Immature natural killer cell (primary cell): ENCODE measurements at places on chromosomes 16 and 17. TPM values are rescaled to one million over a fixed set of nuclear protein-coding genes. Genes with fewer than 3 reads are reported as not detected.

C16orf95 gene
- polyA plus RNA-seq = 4.4 TPM

DNA sequence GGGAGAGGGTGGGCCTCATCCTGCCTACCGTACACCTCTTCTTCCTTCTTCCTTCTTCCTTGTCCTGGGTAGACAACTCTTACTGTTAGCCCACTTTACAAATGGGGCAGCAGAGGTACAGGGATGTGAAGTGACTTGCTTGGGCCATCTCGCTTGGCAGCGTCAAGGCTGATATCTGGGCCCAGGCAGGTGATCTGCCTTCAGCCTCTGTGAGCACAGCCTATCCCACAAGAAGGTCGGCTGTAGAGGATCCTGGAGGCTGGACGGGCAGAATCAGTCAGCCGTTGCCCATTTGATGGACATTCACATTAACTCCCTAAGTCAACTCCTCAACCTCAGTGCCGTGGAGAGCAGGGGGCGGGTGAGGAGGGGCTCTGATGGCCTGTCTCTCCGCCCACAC is 317.3 kb downstream of the CPPED1 start:
- no peak for DNase-seq

HYDIN gene
- polyA plus RNA-seq = 0.26 TPM

PERCC1 gene
- polyA plus RNA-seq = not detected

GRCh38 chr17:78923660-78924453 is 1.3 kb downstream of the TIMP2 start:
- peak; percentile 21 for DNase-seq

RAB34 gene
- polyA plus RNA-seq = 6.1 TPM

DNA sequence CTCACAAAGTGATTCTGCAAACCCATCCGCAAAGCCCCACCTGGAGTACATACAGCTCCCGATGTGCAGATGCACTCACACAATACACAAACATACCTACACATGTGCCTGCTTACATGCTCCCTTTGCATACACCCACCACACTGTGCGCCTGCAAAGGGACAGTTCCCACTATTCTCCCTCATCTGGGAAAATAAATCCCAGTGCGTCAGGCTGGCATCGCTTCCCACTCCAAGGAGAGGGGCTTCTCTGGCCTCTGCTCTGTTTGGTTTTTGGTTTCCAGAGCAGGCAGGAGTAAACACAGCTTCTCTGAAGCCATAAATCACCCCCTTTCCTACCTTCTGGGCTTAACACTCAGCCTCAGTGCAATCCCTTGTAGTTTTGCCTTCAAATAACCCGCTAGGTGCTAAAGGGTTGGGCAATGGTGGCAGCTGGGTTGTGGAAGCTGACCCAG is 14.7 kb downstream of the HOXB4 start:
- no peak for DNase-seq

CMTM2 gene
- polyA plus RNA-seq = not detected

DNA sequence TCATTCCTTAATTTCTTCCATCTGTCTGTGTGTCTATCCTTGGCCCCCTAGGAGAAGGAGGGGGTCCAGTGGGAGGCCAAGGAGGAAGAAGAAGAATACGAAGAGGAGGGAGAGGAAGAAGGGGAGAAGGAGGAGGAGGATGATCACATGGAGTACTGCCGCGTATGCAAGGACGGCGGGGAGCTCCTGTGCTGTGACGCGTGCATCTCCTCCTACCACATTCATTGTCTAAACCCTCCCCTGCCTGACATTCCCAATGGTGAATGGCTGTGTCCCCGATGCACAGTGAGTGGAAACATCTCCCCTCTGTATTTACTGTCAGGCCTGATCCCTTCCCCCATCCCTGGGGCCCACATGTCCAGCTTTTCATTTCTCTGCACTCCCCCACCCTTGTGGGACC is 6.3 kb downstream of the CHD3 start:
- DNase-seq = no peak

- DNase-seq = no peak
Measured at GRCh38 chr16:80029381-80029630, 428.8 kb upstream of the MAF start.

- no peak for DNase-seq
Measured at GRCh38 chr17:69547947-69548346, 133.4 kb downstream of the MAP2K6 start.

MYL4 gene
- not detected for polyA plus RNA-seq

SMIM36 gene
- not detected for polyA plus RNA-seq

DNA sequence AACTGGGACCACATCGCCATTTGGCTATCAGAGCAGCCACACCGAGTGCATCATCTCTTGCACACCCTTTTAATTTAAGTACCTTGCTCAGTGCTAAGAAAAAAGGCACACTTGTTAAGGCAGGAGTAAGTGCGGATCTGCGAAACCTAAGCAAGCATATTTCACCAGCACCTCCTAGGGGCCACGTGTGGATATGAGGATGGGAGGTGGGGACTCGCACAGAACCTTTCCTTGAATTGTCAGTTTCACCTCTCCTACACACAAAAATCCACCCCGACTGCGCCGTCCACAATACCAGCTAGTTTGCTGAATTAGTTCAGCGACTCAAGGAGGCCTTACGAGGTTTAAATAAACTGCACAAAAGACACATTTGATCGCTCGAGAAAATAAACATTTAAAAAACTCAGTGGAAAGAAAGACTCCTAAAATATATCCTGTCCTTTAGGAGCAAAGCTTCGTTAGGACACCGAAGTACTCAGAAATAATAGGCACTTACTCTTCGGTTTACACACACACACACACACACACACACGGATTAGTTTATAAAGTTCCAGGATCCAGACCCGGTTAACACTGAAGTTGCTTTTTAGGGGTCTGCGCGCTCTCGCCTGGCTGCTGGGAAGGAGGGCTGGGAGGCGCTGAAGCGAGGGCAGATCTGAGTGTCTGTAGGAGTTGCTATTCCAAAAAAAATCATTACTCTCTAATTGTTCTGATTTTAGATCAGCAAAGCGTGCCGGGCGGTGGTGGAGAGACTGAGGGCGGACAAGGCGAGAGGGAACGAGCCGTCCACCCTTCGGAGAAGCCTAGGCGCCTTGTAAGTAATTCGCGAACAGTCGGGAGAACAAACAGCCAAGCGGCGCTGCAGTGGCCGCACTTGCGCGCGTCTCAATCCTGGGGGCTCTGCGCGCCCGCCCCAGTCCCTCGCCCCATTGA is 1.0 kb upstream of the KCNJ2 start:
- DNase-seq = no peak

DNA sequence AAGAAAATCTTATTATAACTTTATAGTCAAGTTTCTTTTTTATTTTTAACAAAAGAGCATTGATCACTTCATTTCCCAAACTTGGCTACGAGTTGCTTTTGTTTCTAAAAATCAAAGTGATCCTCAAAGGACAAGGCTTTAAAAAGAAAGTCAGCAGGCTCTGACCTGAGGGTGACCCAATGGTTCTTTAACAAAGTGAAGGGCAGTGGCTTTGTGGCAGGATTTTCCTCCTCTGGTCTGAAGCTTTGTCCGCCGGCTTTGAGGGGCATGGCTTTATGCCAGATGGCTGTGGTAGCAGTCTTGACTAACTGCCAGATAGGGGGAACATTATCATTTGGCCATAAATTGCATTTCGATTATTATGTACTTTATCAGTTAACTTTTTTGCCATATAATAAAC is 28.5 kb downstream of the IQCK start:
- DNase-seq = no peak

CACNG3 gene
- polyA plus RNA-seq = not detected

KRT40 gene
- polyA plus RNA-seq = not detected

DNA sequence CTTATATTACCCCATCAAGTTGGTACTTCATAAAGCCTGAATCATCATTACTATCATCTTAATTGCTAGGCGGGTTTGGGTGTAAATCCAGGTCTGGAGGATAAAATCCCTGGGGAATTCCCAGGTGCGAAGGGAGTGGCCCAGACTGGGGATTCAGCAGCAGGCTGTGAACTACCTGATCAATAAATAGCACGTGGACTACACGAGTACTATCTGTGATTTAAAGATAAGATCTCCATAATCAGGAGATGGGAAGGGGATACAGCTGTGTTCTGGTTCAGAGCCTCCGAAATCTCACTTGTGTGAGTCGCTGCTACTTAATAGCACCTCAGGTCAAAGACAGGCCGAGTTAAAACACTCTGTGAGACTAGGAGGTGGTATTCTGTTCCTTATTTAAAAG is 512.6 kb upstream of the ZFHX3 start:
- no peak for DNase-seq

DNA sequence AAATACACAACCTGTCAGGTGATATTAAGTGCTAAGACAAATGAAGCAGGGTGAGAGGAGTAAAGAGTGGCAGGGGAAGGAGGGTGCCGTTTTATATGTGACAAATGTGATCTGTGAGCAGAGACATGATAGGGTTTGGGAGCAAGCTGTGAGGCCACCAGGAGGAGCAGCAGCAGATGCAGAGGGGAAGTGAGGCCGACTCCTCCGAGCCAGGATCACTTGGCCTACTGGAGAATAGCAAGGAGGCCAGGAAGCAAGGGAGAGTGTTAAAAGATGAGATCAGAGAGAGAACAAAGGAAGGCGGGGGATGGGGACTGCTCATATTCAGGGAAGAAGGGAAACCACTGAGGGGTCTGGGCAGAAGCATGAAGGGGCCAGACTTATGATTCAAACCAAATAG is 129.4 kb downstream of the TANGO6 start:
- no peak for DNase-seq

- peak; percentile 54 for DNase-seq
Measured at GRCh38 chr16:1102921-1103635, 7.0 kb upstream of the C1QTNF8 start.

DNA sequence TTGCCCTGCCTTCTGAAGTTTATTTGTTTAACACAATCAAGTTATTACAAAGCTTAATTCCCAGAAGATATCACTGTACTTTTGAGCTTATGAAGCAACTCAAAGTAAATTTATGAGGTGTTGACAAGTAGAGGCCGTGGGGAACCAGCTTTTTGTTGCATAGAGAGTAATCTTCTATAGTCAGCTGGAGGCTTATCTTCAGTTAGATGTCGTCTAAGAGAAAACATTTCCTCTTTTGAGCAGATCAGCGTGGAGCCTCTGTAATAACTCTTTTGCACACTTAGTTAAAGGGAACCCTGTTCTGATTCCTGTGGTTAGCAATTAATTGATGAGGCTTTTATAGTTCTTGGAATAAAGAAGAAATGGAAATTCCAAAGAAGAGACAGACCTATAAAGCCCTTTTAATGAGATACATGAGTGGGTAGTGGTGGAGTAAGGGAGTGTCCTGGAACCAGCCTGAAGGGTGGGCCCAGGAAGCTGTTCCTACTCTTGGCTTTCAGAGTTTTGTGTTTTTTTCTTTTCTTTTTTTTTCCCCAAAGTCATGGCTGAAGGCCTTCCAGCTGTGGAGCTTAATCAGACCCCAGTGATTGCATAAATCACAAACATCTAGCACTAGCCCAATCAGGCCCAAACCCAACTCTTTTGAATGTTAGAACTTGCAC is 28.9 kb upstream of the MAP3K14 start:
- DNase-seq = no peak

GRCh38 chr16:60929-61878 is 7.6 kb downstream of the SNRNP25 start:
- no peak for DNase-seq

CFDP1 gene
- 32.6 TPM for polyA plus RNA-seq

GRCh38 chr17:48510761-48511604 is 19.8 kb downstream of the HOXB1 start:
- DNase-seq = no peak

- DNase-seq = no peak
Measured at GRCh38 chr17:78823282-78824046, 17.1 kb downstream of the USP36 start.

DNA sequence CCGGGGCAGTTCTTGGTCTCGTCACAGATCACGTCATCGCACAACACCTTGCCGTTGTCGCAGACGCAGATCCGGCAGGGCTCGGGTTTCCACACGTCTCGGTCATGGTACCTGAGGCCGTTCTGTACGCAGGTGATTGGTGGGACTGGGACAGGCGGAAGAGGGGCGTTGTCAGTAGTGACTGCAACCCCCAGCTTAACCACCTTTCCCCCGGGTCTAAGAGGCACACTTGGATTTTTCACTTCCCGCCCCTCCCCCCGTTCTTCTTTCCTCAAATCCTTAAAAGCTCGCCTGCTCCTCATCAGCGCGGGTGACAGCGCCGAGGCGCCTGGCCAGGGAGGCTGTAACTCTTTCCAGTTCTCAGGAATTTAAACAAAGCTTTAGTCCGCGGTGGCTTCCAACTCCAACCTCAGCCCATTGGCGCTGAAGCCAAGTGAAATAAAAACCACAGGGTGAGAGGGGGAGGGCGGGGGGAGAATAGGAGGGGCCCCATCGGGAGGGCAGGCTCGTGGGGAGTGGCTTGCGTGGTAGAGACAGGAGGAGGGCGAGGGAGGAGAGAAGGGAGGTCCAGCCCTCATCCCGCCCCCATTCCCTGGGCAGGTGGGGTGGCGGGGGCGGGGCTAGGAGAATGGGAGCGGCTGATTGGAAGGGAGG is 1.5 kb downstream of the COL1A1 start:
- DNase-seq = peak; percentile 43

- DNase-seq = no peak
Measured at GRCh38 chr16:5770118-5770517, 672.5 kb upstream of the EEF2KMT start.

- DNase-seq = no peak
Measured at GRCh38 chr17:40526668-40527067, 25.2 kb upstream of the TNS4 start.

EFCAB5 gene
- not detected for polyA plus RNA-seq

KRTAP4-6 gene
- not detected for polyA plus RNA-seq

DNA sequence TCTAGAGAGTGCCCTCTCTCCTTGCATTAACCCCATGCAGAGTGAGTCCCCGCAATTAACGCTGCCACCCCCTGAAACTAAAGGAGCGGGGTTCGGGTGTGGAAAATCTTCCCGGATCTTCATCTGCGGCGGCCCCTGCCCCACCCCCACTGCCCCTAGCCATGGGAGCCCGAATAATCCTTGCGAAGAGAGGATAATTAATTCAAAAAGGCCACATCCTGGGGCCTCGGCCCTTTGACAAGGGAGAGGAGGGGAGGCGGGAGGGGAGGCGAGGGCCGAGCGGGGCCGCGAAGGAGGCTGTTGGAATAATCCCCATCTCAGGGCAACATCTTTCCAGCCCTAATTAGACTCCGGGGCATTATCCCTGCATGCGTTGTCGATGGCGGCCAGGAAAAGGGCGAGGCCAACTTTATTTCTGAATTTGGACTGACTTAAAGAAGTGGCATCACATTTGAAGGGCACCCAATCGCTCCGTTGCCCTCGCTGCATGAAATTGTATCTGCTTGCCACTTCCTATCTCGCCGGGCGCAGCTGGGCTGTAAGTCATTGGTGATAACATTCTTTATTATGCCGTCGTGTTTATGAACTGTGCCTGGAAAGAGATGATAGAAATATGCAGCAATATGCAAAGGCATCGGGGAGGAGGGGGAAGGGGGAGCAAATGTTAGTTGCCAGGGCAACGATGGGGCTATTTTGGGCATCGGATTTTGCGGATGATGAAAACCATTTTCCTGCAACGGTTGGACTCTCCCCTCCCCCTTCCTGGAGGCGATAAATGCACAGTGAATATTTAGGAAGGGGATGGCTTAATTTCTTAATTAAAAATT is 387.1 kb upstream of the TNRC6C start:
- DNase-seq = peak; percentile 20

PDILT gene
- not detected for polyA plus RNA-seq

GRCh38 chr17:82386881-82387704 is 15.5 kb downstream of the UTS2R start:
- DNase-seq = no peak
